ENCODE measurements at places on chromosomes 12 and 14. TPM values are rescaled to one million over a fixed set of nuclear protein-coding genes. Genes with fewer than 3 reads are reported as not detected.
A peak's percentile ranks its signal among the peaks of the same experiment; 100 is the strongest.

DNA sequence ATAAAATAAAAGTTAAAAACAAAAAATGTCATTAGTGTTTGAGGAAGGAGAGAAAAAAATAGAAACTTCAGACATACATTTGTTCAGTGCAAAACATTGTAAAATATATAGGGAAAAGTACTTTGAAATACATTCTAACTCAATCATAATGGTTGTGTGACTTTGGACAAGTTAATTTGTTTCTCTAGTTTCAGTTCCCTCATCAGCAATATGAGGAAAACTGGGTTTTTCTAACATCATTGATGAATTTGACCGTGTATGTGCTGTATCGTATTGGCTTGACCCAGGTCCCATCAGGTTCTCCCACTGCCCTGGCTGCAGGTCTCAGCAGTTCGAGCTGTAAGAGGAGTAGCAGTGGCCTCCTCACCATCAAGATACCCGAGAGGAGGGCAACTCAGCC lies 173.9 kb upstream of the ATF7IP start:
- no peak for DNase-seq

The TAS2R13 gene
- 4.1 TPM for total RNA-seq

The LTBR gene
- 123 TPM for total RNA-seq

DNA sequence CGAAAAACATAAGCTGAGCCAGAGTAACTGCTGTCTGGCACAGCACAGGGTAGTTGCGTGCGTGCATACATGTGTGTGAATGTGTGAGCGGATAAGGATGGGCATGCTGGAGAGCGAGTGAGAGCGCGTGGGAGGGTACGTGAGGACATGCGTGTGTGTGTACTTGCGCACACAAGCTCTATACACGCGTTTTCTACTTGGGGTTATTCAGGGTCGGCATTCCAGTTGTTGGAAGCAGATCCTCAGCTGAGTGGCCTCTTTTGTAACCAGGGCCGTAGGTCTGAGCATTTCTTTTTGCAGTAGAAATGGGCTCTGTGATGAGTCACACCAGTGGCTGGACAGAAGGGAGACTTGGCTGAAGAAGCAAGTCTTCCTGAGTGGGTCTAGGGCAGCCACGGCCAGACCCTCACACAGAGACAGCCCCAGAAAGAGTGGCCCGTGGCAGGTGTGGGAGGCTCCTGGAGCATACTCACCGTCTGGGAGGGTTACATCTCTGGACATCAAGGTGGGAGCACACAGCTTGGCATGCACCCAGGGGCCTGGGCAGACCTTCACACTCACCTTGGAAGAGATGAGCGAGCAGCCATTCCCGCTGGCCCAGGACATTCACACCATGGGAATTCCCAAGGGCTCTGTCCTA lies 78.0 kb downstream of the LRRC74A start:
- DNase-seq = peak; percentile 89

- no peak for DNase-seq
These were observed 6.6 kb upstream of the TCHP start for GRCh38 chr12:109893261-109893995.

The KRT79 gene
- total RNA-seq = not detected

The OR4K14 gene
- total RNA-seq = not detected

- no peak for DNase-seq
These were observed 56.5 kb downstream of the HCAR2 start for GRCh38 chr12:122646517-122647217.

- DNase-seq = no peak
These were observed 90.4 kb downstream of the SLC8A3 start for GRCh38 chr14:70098250-70098809.

The SUSD6 gene
- total RNA-seq = 13.5 TPM

The SETD3 gene
- total RNA-seq = 164 TPM

DNA sequence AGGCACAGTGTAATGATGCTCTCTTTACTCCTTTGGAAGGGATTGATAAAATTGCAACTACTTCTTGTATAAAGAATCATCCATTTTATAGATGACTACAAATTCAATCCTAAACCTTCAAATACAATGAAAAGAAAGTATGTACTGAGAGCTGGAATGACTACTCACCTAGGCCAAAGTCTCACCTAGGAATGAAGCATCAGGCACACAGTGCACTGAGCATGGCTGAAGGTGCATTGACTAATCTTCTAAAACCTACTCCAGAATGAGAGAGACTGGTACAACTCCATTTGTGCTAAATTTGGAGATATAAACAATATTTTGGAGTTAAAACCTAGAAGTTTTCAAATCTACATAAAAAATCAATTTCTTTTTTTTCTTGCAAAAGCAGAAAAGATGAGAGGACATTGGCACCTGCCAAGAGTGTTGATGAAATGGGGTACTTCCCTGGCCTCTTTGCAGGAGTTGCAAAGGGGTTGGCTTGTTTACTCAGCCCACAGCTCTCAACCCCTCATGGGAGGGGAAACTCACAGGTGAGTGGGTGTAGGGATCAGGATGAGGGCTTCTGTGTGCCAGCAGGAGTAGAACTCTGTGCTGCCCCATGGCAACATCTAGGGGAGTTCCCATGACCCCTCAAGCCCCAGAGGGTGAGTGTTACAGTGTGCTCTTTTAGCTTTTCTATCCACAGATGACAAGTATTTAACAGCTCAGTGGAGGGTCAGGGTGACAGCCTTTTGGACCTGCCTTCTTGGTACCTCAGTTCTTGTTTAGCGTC lies 31.3 kb downstream of the CLECL1 start:
- DNase-seq = no peak

The SLC8A3 gene
- not detected for total RNA-seq

- DNase-seq = peak; percentile 13
These were observed 345.9 kb downstream of the BCL11B start for GRCh38 chr14:98926146-98926545.

DNA sequence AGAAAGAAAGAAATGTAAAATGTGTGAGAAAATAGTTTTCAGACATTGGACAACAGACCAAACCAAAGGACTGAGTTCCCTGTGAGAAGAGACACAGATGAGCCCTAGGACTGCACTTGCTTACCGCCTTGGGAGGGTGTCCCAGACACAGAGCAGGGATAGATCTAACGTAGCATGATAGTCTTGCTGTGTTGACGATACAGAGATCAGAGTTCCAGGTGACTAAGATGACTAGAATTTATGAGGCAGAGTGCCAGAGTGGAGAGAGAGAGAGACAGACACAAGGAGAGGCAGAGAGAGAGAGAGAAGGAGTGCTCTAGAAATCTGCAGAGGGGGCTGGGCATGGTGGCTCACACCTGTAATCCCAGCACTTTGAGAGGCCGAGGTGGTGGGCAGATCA lies 148.2 kb upstream of the LMNTD1 start:
- DNase-seq = no peak

GRCh38 chr14:24080888-24081738 lies 9.8 kb downstream of the CPNE6 start:
- no peak for DNase-seq

- DNase-seq = no peak
These were observed 121.1 kb upstream of the EEA1 start for GRCh38 chr12:93050026-93050747.

DNA sequence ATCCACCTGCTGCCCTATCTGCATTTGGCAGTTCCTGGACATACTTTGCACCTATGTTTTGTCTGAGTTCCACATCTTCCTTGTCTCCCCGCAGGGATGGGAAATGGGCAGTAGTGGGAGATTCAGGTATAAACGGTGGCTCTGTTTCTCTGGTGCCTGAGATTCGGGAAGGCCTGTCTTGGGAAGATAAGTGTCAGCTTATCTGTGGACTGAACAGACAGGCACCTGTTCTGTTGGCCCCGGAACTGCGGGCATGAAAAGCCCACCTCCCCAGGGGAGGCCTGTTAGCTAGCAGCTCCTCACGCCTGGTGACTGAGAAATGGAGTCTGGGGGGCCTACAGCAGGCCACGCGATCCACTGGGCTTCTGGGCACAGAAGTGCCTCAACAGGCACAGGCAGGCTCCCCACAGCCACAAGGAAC lies 5.8 kb downstream of the PHB2 start:
- DNase-seq = peak; percentile 68

GRCh38 chr12:106045251-106045674 lies 93.5 kb downstream of the NUAK1 start:
- no peak for DNase-seq

The RASSF8 gene
- 93.8 TPM for total RNA-seq
